NCI-H1048 (cell line): ENCODE measurements at places on chromosomes 11 and 22.

GRCh38 chr11:115503083-115503885, 931 bp downstream of the CADM1 start:
- peak; percentile 29 for DNase-seq

DNA sequence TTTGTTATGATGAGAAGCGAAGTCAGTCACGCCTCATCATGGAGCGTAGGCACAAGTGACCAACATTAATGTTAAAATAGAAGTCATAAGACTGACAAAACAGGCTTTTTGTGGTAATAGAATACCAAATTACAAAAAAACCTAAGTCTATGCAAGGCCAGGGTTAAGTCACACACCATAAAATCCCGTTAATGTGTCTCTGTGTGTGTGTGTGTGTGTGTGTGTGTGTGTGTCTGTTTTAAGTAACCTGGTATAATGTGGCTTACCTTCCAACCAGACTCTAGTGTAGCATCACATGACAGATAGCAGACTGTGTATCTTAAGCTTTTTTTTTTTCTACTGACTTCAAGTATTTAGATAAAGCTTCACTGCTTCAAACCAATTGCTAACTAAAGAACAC, 38.0 kb downstream of the C11orf71 start:
- no peak for DNase-seq

GRCh38 chr22:30874431-30875370, 93.9 kb downstream of the MORC2 start:
- DNase-seq = no peak

DNA sequence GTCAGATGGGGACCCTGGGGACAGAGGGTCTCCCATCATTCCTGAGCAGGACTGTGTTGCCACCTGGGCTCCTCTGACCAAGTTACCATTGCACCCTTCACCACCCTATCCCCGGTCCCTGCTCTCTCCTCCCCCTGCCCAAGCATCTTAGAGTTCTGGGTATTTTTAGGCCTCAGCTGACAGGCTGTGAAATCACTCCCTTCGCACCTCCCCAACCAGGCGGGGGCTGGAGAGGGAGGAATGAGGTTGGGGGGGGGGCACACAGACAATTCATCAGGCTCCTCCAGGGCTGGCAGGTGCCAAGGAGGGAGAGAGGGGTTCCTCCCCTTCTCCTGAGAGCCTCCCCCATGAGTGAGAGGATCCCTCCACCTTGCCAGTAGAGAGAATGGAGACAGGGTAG, 9.0 kb downstream of the SYT7 start:
- no peak for DNase-seq

DNA sequence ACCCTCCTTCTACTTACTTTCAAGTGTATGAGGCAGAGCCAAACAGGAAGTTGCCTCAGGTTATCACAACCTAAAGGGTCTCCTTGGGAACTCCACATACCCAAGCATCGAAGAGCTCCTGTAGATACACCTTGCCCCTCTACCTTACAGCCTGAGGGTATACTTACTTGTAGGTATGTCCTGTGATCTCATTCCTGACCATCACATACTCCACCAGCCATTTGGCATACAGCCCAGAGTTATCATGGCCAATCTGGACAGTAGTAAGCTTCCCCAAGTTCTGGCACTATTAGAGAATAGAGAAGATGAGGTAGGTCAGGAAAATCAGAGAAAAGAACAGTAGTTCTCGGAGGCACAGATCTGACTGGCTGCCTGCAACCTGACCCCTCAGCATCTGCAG, 53.4 kb upstream of the SCUBE2 start:
- no peak for DNase-seq

DNA sequence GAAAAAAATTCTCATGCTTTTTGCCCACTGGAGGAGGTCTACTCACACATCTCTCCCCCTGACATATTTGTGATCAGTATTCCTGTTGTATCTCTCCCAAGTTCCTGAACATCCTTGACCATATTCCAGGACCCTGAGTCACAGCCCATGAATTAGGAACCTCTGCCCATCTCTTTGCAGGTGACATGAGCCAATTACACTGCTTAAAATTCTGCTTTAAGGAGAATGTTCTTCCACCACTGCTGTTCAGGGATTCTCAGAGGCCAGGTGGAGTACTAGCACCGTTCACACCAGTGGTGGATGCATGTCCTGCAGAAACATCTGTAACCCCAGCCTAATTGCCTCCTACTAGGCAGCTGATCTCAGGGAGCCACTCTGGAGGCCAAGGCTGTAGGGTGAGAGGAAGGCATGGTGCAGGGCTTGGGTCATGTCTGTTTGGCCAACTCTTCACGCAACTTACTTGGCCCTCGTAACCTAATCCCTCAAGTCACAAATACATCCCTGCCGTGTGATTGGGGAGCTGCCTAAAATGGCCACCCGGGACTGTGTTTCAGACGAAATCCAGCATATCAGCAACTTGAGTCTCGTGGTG, 104.8 kb downstream of the GGTLC2 start:
- DNase-seq = no peak

GRCh38 chr11:102469196-102469821, 16.7 kb upstream of the TMEM123 start:
- no peak for DNase-seq

GRCh38 chr11:77287615-77288273, 13.7 kb downstream of the GDPD4 start:
- no peak for DNase-seq
